ENCODE measurements at places on chromosomes 7 and 10.

DNA sequence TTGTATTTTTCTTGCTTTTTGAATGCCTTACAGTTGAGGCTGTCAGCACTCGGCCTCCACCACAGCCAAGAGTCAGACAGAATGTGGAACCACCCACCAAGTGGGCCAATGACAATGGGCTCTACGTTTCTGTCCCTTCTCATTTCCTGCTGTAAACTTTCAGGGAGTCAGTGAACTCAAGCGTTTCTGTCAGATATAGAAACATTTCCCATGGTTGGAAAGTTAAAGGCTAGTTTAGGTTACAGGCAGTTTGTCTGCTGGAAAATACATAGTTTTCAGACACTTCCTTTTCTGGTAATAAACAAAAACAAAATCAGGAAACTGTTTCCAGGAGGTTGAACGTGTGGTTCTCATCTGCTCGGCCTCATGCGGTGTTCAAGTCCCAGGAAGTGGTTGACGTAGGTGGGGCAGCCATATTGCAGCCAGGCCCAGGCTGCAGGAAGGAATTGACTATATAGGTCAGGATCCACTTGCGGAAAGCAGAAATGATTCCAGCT, 245.1 kb downstream of the CAMK1D start:
- DNase-seq: no peak

- DNase-seq: no peak
Measured at GRCh38 chr7:96305915-96306314, 16.0 kb downstream of the SLC25A13 start.

GRCh38 chr7:134856091-134856490, 76.7 kb downstream of the CALD1 start:
- no peak for DNase-seq

DNA sequence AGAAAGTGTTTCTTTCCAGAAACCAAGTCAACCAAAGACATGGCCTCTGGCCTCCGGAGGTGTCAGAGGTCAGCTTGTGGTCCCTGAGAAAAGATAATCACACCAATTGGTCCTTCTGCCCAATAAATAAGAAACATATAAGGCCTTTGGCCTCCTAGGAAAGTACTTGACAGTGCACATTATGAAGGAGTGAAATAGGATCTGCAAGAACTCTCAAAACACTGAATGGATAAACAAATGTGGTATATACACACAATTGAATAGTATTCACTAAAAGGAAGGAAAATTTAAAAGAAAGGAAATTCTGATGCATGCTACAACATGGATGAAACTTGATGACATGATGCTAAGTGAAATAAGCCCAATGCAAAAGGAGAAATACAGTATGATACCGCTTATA, 35.4 kb upstream of the NRF1 start:
- no peak for DNase-seq

GRCh38 chr10:12898271-12898670, 103.2 kb downstream of the CCDC3 start:
- no peak for DNase-seq

- DNase-seq: no peak
Measured at GRCh38 chr10:43965033-43965917, 316.6 kb upstream of the ZNF32 start.

- DNase-seq: no peak
Measured at GRCh38 chr7:54743580-54743979, 15.4 kb downstream of the SEC61G start.

GRCh38 chr7:29090836-29091601, 55.3 kb downstream of the CPVL start:
- DNase-seq: no peak

DNA sequence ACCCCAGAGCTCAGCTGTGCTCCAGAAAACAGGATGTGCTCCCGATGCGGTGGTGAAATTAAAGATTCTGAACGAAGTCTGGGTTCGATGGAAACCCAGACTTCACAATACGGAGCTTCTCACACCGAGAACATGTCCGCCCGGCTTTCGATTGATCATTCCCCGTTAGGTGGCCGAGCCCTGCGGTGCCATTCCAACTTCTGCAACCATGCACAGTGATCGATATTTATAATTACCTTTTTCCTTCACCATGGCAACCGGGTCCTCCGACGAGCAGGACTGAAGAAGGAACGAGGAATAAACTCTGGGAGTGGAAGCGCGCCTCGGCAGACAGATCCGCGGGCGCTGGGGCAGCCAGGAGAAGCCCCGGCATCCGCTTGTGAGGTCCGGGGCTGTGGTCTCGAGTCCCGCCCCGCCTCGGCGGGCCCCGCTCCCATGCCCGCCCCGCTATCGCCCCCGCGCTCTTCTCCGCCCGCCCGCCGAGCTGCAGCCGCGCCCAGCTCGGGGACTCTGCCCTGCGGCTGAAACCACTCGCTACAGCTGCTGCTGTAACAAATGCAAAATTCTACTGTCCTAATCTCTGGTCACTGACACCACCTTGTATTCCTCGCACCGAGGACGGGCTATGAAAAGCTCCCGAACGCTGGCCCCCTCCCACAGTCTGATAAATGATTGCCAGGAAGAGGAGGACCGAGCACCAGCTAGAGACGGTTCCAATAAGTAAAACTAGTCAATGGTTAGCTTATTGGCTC, 26.2 kb downstream of the ABLIM1 start:
- DNase-seq: no peak

DNA sequence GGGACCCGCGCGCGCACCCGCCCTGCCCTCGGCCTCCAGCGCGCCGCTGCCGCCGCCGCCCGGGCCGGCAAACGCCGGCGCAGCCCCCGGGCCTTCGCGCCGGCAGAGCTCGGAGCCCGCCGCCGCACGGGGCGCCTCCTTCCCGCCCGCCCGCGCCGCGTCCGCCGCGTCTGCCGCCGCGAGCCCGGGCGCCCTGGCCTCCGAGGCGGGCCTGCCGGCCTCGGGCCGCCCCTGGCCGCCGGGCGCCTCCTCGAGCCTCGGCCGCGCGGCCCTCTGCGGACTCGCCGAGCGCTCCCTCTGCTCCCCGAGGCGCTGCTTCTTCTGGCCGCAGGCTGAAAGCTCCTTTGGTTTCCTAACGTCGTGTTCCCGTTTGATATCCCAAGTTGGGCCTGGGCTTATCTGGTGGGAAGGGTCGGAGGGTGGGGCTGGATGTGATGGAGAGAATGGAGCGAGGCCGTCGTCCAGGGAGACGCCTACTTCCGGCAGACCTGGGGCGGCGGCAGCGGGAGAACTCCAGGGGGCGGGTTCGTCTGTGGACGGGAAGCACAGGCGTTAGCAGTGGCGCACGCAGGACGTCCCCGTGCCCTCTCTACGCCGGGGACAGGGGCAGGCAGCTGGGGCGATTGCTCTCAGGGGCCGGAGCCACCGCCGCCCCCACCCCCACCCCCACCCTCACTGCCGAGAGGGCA, 221.0 kb downstream of the PHTF2 start:
- no peak for DNase-seq

- DNase-seq: no peak
Measured at GRCh38 chr10:21169271-21169670, 272.2 kb upstream of the NEBL start.

DNA sequence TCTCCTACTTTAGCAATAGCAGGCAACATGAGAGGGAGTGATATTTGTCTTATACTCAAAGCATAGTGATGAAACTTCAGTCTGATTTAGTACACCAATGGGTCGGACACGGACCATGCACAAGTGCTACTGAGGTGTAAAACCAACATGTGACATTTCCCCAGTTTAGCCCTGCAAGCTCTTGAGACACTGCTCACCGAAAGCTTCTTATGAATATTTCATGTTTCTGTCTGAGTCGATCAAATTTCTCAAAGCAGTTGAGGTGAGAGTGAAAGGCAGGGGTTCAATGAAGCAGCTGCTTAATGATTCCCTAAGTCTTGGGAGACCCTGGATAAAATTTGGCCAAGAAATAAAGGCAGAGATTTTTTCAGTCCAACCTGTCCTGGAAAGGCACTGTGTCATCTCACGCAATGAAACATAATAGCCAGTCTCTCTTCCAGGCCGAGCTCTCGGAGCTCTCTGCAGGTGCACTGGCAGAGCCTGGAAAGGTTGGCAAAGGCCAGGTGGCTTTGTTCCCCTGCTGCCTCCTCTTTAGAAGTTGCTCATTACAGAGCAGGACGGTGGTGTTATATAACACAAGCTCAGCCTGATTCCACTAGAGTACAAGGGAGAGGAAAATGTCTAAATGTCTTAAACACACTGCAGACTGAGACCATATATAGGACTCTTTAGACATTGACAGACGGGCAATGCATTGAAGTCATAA, 33.9 kb upstream of the XPNPEP1 start:
- DNase-seq: no peak

DNA sequence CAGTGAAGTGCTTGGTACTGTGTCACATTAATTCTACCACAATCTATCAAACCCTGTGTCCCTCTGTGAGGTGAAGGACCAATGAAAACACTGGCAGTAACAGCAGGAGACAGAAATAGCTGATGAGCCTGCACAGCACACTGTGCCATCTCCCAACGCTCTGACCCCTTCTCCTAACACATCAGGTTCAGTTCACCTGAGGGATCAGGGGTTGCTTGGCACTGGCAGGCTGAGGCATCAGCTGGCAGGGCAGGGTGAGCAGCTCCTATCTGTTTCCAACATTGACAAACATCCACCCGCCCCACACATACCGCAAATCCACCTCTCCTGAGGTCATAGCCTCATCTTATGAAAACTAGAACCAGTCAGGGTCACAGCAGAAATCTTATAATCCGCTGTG, 120.9 kb downstream of the ICA1 start:
- DNase-seq: no peak
